ENCODE measurements at places on chromosomes 11 and 22.

DNA sequence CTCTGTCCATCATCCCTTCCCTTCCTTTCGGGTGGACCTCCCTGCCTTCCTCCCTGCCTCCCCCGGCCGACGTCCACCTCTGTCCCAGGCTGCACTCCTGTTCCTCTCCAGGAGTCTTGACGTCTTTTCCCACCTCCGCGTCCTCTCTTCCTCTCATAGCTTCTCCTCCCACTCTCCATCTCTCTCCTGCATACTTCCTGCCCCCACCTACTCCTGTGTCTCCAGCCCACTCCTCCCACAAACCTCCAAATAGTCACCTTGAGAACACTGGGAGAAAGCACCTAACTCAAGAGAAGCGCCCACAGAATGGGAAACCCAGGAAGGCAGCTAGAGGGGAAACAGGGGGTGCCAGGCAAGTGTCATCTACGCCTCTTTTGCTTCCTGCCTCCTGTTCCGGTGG lies 60.8 kb downstream of the PDE2A start:
- DNase-seq, result no peak

GRCh38 chr11:69854713-69855112 lies 35.5 kb upstream of the FGF3 start:
- no peak for DNase-seq

DNA sequence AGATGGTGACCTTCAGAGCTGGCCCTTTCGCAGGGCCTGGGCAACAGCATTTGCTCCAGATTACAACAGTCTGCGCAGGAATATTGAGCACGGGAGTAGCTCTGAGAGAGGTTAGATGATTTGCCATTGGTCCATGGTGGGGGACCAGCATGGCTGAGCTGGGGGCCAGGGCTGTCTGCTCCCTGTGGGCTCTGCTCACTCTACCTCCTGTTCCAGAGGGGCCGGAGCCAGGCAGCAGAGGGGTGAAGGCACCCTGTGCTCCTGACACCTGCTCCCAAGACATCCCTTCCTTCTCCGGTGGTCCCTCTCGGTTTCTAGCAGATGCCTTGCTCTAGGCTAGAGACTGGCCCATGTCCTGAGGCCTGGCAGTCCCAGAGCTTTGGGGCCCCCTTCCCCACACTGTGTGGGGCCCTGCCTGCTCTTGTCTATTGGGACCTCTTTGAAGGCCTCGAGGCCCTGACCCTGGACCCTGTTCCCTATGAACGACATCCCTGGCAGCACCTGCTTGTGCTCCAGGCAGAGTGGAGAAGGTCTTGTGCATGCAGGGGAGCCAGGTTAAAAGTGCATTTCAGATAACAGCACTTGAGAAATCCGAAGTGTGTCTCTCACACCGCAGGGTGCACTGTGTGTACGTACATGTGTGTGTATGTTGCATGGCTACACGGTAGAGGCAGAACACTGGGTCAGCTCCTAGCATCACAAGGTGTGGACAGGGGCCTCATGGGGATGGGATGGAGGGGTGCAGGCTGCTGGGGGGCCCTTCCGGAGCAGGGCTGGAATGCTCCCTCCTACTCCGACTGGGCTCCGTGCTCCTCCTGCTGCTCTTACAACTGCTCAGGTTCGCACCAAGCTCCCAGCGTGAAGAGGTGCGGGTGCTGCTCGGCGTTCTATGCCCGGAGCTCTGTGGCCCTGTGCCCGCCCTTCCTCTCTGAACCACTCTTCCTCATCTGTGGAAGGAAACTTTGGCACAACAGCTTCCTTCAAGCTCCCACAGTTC lies 123.3 kb upstream of the B3GAT1 start:
- DNase-seq, result no peak

DNA sequence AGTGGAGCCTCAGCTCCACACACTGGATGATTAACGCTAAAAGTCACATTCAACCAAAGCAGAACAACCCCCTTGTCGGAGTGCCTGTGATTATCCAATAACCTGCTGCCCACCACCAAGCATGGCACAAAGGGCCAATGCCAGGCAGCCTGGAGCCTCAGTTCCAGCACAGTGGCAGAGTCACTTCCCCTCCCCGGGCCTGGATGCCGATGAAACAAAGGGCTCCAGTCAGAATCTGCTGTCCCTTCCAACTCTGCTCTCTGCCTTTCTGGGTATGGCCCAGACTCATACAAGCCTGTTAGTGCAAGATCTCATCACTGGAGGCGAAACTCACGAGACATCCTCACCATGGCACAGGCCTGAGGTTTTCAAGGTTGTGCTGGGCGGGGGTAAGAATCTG lies 52.1 kb downstream of the CLTCL1 start:
- no peak for DNase-seq

- no peak for DNase-seq
These were observed 11.8 kb upstream of the SWAP70 start for GRCh38 chr11:9651899-9652748.

GRCh38 chr11:69381681-69382130 lies 87.8 kb downstream of the MYEOV start:
- peak; percentile 2 for DNase-seq

- no peak for DNase-seq
These were observed 11.2 kb upstream of the GLYATL1 start for GRCh38 chr11:58928107-58928499.

GRCh38 chr22:45522462-45522861 lies 19.8 kb downstream of the FBLN1 start:
- DNase-seq, result no peak

DNA sequence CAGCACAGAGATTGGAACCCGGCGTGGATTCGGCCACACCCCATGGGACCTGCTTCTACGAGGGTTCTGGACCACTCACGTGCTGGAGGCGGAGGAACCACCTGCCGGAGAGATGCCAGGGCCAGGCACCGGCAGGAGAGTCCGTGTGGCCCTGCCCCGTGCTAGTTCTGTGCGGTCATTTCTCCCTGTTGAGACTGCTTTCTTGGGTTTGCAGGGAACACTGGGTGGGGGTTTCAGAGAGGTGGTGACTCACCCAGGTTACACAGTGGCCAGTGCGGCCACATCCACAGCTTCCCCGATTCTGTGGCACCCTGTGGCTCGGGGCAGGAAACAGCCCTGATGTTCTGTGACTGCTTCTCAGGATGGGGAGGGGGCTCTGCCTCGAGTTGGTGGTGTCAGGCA lies 3.6 kb upstream of the PHLDA2 start:
- no peak for DNase-seq

DNA sequence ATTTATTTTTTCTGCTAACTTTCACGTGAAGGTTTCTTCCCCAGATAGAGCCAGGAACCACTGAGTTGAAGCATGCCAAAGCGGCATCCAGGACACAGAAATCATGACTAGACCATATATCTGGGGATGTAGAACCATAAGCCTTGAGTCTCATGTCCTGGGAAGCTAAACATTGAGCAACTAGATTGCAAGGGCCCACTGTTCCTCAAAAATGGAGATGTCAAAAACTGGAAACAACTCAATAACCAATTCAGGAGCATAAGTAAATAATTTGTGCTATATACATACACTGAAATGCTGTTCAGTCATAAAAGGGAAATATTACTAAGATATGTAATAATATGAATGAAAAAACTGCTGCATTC lies 29.0 kb upstream of the CARD16 start:
- DNase-seq, result no peak

GRCh38 chr11:42407341-42407740 lies 904.5 kb upstream of the API5 start:
- DNase-seq, result peak; percentile 59

- DNase-seq, result no peak
These were observed 2237.8 kb downstream of the LRRC4C start for GRCh38 chr11:39221550-39222138.

- no peak for DNase-seq
These were observed 427.5 kb downstream of the METTL15 start for GRCh38 chr11:28535677-28536076.

GRCh38 chr11:34358258-34358727 lies 483 bp upstream of the ABTB2 start:
- DNase-seq, result peak; percentile 60

GRCh38 chr22:30252411-30253204 lies 6.0 kb upstream of the LIF start:
- DNase-seq, result no peak

GRCh38 chr22:19878461-19879245 lies 24.0 kb upstream of the GNB1L start:
- DNase-seq, result peak; percentile 8

GRCh38 chr11:26095340-26095739 lies 236.6 kb upstream of the ANO3 start:
- no peak for DNase-seq

GRCh38 chr11:2846056-2846455 lies 39.5 kb downstream of the CDKN1C start:
- peak; percentile 32 for DNase-seq

- DNase-seq, result no peak
These were observed 44.6 kb downstream of the COPB1 start for GRCh38 chr11:14454861-14455632.

- no peak for DNase-seq
These were observed 411.6 kb downstream of the TBC1D22A start for GRCh38 chr22:47174096-47174495.

- DNase-seq, result no peak
These were observed 26.3 kb downstream of the TOLLIP start for GRCh38 chr11:1283091-1283511.

- no peak for DNase-seq
These were observed 51.0 kb upstream of the CSNK2A3 start for GRCh38 chr11:11403763-11404725.

DNA sequence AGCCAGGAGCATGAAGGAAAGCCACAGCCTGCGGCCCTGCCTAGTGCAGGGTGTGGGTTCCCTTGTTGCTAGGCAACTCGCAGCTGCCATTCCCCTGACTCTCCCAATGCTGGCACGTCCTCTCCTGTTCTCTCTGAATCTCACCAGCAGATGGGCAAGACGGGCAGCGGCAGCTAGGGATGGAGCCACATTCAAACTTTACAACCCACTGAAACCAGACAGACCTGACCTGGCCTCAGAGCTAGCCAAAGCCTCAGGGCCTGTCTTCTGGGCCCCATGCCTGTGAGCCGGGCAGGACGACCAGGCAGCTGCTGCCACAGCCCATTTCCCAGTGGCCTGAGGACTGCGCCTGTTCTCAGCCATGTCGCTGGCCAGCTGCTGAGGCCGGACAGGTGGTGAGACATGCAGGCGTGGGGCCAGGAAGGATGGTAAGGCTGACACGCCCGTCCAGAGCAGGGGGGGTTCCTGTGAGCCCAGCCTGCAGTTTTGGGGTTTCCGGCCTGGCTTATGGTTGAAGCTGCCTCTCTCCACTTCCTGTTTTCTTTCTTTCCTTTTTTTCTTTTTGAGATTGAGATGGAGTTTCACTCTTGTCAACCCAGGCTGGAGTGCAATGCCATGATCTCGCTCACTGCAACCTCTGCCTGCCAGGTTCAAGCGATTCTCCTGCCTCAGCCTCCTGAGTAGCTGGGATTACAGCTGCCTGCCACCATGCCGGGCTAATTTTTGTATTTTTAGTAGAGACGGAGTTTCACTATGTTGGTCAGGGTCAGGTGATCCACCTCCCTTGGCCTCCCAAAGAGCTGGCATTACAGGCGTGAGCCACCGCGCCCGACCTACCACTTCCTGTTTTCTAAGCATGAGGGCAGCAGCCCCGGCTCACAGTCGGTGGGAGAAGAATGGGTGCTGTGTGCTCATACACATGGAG lies 4.1 kb downstream of the SUN2 start:
- DNase-seq, result no peak

DNA sequence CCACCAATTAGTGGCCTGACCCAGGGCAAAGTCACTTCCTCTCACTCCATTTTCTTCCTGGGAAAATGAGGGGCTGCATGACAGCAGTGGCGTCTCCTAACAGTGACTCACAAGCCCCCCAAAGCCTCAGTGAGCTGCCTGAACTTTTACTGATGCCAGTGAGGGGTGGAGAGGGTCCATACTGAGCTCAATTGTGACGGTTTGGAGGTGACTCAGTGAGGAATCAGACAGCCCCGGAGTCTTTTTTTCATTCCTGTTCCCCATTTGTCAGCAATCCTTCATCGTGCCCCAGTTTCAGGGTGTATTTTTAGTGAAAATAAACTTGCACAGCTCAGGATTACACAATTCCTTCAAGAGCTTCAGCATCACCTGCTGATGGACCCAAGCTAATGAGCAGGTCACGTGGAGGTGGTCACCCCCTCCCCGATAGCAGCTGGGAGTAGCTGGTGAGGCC lies 30.1 kb upstream of the RASD2 start:
- DNase-seq, result no peak

DNA sequence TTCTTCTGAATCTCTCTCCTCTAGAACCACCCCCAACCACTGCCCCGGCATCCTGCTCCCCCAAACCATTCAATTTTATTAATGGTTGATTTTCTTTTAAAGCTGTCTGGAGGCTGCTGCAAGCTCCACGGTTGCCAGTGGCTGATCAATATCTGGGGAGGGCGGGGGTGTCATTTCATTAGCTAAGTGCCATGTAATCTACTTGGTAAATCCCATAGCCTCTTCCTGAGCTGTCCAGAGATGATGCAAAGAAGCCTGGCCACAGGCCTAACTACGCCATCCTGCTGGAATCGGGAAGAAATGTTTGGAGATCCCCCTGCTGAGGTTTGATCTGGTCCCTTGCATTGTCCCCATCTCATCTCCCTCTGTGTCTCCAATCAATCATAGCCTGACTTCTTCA lies 440.1 kb downstream of the MIAT start:
- DNase-seq, result no peak

GRCh38 chr22:45603619-45604018 lies 68.0 kb upstream of the ATXN10 start:
- no peak for DNase-seq

DNA sequence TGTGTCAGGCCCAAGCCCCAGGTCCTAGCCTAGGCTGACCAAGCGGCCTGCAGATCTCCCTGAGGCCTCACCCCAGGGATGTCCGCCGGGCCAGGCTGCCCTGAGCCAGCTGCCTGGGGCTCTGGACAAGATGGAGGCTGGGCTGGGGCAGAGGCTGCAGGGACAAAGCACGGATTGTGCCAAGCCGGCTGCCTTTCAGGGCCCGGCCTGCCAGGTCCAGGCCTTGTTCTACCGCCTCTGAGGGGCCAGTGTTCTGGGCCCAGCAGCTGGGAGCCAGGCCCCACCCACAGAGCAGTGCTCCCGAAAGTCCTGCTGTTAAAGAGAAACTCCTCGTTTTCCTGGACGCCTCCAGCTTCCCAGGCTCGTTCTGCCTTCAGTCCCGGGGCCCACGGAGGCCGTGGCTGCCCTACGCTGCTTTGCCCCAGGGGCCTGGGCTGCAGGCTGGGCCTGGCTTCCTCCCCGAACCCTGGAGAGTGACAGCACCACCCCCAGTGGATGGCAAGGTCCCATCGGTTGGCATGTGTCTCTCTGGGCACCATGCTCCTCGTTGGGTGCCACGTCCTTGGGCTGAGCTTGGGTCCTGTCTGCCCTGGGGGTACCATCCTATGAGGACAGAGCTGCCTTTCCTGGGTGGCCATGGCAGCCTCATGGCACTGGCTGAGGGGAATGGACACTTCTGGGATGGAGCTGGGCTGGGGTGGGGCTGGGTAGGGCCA lies 7.6 kb downstream of the BRSK2 start:
- no peak for DNase-seq

All from BE2C (cell line).